HFF-Myc (cell line): ENCODE measurements at places on chromosomes 7 and 10.
A peak's percentile ranks its signal among the peaks of the same experiment; 100 is the strongest.

- DNase-seq: no peak
These were observed 74.1 kb downstream of the ADD3 start for GRCh38 chr10:110081911-110082310.

DNA sequence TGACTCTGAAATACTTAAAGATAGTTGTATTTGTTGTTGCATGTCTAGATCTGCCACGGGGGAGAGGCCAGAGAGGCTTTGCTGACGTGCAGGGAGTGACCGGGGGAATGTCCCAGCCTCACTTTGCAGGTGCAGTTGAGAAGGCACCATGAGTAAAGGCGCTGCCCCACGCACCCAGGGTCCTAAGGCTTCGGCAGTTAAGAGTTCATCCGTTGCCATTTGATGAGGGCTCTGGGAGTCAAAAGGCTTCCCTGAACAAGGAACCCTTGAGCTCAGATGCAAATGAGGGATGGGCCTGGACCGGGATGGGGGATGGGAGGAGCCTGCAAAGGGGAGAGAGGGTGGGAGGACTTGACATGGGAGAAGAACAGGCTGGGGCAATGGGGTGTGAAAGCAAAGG is 20.4 kb downstream of the PPP2R2D start:
- DNase-seq: no peak

DNA sequence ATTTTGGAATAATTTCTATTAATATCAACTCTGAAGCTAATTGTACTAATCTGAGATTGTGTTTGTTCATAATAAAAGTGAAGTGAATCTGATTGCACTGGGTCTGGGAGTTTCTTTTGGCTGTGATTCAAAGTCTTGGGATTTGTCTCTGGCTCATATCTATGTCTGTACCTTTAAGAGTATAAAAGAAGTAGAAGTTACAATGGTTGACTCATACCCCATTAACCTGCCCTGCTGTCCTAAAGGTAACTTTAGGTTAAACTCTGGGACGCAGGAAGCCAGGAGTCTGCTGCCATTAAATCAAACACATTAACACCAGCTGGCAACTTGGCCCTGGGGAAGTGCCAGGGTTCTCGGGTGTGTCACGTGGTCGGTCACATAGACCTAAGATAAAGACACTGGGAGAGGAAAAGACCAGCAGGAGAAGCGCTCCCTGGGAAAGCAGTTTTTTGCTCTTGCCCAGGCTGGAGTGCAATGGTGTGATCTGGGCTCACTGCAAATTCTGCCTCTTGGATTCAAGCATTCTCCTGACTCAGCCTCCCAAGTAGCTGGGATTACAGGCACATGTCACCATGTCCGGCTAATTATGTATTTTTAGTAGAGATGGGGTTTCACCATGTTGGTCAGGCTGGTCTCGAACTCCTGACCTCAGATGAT is 17.8 kb downstream of the SCD start:
- DNase-seq: peak; percentile 89

DNA sequence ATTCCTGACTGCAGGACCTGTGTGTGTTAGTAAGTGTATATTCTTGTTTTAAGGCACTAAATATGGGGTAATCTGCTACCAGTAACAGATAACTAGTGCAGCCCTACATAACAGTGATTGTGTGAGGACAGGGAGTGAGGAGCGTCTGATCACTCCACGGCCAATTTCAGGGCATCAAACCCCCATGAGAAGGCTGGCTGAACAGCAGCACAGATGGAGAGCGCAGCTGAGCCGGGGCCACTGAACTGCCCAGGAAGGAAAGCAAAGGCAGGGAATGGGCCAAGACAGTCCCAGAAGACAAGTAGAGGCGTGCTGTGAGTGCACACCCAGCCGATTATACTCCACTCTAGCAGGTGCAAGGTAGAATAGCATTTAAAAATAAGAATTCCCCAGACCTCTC is 157.1 kb upstream of the CHST15 start:
- no peak for DNase-seq

GRCh38 chr10:101224910-101225823 is 4.1 kb downstream of the LBX1 start:
- no peak for DNase-seq

DNA sequence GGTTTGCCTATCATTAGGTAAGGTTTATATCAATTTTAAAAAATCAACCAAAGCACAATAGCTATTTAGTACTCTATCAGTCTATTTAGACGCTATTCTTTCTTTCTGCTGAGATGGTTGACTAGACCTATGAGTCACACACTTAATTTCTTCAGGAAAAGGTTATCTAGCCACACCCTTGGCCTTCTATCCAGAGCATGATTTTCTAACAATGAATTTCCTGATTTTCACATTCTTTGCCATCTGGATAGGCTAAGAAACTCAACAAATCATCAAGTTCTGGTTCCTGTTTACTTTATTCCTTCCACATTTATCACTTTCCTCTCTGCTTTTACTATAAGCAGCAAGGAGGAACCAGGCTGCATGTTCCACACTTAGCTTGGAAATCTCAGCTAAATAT is 8.1 kb downstream of the PRPS1L1 start:
- peak; percentile 49 for DNase-seq

DNA sequence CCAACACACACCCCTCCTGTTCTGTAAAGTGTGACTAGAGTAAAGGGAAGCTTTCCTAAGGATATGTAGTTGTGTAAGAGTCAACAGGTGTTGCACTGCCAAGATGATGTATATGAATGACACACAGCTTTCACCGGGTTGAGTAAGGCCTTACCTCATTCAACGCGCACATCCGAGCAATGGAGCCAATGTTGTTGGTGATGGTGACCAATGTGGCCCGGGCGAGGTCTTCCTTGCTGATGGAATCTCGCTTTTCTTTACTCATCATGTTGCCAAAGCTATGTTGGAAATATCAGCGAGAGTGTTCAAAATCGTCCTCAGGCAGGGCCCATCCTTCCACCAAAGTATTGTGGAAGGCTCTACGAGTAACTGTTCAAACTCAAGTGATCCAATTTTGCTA is 52.0 kb downstream of the PANK1 start:
- DNase-seq: no peak

DNA sequence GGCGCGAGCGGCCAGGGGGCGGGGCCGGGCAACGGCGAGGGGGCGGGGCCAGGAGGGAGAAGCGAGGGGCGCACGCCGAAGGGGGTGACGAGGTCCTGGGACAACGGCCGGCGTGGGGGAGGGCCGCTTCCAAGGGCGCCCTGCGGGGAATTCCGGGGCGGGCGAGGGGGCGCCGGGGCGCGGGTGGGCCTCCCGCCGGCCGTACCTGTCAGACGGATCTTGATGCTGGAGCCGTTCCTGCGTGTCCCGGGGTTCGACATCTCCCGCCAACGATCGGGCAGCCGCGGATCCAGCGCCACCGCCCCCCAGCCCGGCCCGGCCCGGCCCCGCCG is 421 bp downstream of the SMURF1 start:
- no peak for DNase-seq

GRCh38 chr10:11832042-11832441 is 8.9 kb downstream of the PROSER2 start:
- no peak for DNase-seq

DNA sequence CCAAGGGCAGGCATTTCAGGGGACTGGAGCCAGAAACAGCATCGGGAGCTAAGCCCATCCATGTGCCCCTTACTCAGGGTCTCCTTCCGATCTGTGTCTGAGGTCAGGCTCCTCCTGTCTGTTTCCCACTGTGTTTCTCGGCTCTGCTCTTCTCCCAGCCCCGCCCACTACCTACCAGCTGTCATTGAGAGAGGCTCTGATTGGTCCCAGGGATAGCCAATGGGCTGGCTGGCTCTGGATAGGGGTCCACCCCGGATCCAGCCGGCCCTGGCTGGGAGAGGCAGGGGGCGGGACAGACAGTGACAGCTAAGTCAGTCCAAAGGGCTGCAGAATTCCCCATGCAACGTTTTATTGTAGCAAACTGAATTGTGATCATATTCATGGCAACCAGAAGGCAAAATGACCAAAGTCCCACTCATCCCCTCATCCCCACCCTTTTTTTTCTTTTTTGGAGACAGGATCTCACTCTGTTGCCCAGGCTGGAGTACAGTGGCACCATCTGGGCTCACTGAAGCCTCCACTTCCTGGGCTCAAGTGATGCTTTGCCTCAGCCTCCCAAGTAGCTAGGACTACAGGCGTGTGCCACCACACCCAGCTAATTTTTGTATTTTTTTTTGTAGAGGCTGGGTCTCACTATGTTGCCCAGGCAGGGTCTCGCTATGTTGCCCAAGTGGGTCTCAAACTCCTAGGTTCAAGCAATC is 76.3 kb downstream of the CLIP2 start:
- DNase-seq: peak; percentile 25

DNA sequence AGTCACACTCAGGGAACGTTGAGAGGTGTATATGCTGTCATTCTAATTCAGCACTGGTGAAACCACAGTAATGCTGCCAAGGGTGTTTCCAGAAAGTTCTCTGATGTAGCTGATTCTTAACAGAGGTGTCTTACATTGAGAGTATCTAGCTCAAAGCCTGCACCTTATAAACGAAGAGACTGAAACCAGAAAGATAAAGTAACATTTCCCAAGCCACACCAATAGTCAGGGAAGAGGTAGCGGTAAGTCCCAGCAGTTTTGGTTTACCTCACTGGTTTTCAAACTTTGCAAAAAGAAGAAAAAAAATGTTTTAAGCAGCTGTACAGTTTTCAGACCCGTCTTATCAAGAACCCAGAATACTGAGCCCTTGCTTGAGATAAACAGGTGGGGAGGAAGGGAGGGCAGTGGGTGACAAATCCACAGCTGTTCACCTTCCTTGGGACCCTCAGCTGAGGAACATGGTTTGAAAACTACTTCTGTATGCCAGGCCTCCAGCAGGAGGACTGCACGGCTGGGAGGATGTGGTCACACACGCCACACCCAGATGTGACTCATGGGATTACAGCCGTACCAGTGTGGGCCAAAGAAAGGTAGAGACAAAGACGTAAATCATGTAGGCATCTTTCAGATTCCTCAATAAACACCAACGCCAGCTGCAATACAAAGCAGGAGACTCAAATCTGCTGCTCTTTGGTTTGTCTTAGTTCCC is 63.9 kb upstream of the GSDME start:
- DNase-seq: peak; percentile 96

DNA sequence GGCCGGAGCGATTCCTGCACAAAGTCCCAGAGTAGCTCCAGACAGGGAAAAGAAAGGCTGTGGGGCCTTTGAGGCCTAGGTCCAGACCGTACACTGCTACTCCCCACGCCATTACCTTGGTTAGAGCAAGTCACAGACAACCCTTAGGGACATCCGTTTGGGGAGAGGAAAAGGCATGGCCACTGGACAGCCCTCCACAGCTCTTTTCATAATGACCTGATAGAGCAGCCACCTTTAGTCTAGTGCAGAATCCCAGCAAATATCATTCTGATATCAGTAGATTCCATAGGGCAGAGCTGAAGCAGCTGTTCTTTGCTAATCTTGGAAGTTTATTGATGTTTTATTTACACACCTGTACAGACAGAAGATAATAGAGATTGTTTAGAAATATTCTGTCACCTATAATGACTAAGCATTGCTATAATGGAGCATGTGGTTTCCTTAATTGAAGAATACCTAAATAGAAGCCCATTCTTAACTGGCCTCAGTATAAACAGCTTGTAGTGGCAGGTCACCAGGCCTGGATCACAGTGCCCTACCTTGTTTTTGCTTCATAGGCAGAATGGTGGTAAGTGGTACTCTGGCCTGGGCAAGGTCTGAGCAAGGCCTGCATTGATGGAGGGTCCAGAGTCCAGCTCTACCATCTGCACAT is 27.9 kb downstream of the OGDH start:
- DNase-seq: no peak

DNA sequence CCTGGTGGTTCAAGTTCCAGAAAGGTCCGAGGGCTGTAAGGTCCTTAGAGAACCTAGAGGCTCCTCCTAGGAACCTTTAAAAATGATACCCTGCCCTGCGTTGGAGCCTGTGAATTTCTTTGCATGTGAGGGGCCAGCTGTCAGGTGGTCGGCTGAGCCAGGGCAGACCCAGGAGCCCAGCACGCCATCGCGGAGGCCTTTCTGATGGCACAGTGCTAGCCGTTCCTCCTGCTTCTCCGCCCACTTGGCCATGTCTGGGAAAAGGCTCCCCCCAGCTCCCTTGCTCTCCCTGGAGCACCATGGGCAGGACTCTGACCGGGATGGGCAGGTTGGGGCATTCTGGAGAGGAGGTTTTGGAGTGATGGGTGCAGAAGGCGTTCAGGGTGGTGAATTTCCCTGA is 7.6 kb downstream of the ZNF316 start:
- DNase-seq: no peak

DNA sequence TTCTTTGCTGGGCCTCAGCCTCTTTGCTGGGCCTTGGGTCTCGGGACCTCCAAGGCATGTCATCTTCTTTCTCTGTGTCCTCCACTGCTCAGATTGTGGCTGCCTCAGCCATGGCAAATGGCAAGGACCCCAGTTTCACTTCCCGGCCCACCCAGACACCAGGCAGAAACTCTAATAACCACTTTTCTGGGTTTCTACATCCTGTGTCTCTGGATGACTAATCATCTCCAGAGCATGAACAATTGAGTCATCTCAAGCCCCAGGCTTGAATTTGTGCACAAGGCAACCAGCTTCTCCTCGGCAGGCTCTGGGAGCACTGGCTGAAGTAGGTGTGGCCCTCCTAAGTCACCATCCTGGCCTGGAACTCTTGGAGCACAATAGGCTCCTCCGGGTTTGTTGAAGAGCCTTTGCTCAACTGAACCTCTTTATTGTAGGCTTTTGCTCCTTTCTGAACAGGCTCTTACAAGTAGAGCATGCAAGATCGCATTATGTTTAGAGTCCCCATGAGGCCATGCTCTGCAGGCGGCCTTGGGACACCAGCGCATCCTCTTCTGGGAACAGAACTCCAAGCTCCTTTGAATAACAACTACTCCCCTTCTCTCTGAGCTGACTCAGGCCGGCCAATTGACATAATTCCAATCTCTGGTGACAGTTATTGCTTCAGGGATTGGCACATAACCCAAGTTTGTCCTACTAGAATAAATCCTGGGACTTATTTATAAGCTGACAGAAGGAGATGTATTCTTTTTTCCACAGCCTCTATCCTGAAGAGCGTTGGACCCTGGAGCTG is 218.1 kb downstream of the WDR11 start:
- no peak for DNase-seq

DNA sequence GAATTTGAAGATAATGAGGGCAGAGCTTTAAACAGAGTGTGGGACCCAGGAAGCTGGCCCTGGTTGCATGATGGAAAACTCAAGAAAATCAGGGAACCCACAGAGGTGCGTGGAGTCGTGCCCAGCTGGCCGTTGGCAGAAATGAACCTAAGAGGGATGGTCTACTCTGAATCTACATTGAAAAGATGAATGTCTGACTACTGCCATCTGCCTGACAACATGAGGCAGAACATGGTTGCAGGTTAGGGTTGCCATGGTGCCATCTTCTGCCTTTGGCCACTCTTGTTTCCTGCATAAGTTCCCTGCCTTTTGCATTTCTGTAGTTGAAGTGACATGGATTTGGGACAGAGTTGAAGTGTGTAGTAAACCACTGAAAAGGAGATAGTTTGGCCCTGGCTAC is 138.5 kb upstream of the COBL start:
- DNase-seq: no peak

GRCh38 chr10:15681076-15681475 is 38.6 kb downstream of the ITGA8 start:
- DNase-seq: no peak
